ENCODE measurements at places on chromosomes 5 and 9.

GRCh38 chr5:68459810-68460139 lies 244.2 kb downstream of the PIK3R1 start:
- DNase-seq, result no peak

DNA sequence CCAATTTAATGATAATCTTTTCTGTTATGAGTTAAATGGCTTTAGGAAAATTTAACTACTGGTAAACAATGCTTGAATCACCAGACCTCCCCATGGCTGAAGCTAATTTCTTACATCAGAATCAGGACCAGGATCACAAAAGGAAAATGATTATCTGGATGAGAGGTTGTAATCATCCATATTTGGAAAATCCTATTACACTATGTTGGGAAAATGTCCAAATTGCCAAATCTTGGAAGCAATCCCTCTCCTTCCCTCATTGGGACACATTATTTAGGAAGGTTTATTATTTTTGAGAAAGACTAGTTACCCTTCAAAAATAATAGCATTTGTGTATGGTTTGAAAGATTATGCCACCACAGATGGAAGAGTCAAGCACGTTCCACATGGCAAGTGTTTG lies 130.7 kb upstream of the MINAR2 start:
- DNase-seq, result no peak

DNA sequence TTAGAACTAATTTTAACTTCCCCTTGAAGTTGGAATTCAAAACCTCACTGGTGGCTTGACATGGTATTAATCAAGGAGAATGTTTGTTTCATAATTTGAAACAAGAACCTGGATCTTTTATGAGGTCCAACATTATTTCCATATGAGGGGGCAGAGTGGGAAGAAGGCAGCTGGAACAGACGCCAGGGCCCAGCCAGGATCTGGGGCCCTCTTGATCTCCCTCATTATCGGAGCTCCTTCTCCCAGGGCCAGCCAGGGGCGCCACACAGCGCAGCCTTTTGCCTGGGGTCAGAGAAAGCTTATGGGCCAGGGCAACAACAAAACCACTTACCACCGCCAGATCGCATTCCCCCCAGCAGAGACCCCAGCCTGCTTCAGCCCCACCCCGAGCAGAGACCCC lies 27.1 kb upstream of the NKD2 start:
- no peak for DNase-seq

- no peak for DNase-seq
Measured at GRCh38 chr5:159616952-159617351, 286.7 kb upstream of the IL12B start.

DNA sequence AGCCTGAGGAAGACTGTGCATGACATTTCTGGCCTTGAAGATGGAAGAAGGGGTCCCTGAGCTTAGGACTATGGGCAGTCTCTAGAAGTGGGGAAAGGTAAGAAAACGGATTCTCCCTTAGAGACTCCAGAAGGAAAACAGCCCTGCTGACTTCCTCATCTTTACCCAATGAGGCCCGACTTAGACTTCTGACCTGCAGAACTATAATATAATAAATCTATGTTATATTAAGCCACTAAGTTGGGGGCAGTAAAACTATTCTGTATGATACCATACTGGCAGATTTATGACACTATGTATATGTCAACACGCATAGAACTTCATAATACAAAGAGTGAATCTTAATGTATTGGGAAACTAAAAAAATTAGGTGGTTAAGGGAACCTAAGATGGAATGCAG lies 422.0 kb downstream of the PLK2 start:
- no peak for DNase-seq
